Mammary epithelial cell (primary cell): ENCODE measurements at places on chromosomes 6 and 20.

GRCh38 chr20:23146181-23146580, 60.1 kb upstream of the CD93 start:
- DNase-seq: no peak

- no peak for DNase-seq
Measured at GRCh38 chr6:108168090-108168463, 2.3 kb downstream of the NR2E1 start.

- DNase-seq: no peak
Measured at GRCh38 chr6:93858213-93858612, 438.9 kb upstream of the EPHA7 start.

GRCh38 chr6:109512271-109512817, 29.3 kb upstream of the ZBTB24 start:
- no peak for DNase-seq

- DNase-seq: peak; percentile 30
Measured at GRCh38 chr20:59794555-59794954, 138.9 kb downstream of the SYCP2 start.
